Activated CD4-positive, alpha-beta T cell treated with anti-CD3 and anti-CD28 coated beads for 36 hours (primary cell): ENCODE measurements at places on chromosomes 3 and 15.

DNA sequence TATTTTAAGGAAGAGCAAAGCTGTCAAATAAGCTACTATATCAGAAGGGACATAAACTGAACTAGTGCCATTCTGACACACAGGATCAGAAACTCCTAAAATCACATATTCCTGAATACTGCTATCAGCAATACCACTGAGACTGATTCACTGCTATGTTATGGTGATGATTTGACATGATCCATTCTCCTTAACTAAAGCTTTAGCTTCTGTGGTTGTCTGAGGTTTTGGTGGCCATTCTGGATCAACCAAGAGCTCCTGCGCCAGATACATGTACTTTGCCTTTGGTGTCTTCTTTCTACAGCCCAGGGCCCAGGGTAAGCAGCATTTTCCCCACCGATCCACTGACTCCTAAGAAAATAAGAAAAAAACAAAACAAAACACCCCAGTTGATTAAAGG lies 6.7 kb upstream of the GP5 start:
- no peak for DNase-seq

DNA sequence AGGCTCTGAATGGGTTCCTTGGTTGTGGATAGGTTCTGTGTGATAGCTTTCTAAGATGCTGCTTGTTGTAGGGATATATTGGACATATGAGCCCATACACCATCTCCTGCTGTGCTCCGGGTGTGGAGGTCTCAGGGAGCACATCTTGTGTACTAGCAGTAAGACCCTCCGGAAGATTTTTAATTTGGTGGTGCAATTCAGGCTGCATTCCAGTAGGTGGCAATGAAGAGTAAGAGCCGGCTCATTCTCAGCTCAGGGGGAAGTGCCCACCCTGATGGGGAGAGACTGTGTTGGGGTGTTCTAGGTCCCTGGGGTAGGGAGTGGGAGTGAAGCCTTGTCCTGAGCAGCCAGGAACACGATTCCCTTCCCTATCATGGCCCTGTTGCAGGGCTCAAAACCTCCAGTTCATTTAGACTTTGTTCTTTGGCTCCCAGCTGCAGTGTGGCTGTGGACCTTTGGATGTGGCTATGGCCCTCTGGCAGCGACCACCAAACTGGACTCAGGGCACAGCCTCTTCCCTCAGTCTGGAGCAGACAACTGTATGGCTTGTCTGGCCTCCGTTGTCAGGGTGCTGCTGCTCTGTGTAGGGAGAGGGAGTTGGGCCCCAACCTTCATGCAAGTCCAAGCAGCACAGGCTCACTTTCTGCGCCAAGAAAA lies 104.7 kb downstream of the UNC13C start:
- DNase-seq, result peak; percentile 20

- DNase-seq, result no peak
Observed at GRCh38 chr3:134267996-134268395, 17.3 kb upstream of the RYK start.

DNA sequence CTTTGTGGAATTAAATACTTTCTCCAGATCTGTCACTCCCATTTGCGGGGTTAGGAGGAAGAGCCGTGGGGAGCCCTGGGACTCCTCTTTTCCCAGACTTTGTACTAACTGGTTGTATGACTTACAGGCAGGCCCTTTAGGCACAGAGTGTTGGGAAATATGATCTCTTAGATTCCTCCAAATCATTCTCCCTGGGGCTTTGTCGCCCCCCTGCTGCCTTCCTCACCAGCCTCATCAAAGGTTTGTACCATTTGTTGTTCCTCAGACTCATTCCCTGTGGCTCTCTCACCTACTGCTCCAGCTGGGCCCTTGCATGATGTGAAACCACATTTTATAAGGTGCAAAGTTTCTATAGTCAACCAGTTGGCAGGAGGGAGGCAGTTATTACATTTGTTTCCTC lies 56.4 kb downstream of the CRYGS start:
- DNase-seq, result no peak

DNA sequence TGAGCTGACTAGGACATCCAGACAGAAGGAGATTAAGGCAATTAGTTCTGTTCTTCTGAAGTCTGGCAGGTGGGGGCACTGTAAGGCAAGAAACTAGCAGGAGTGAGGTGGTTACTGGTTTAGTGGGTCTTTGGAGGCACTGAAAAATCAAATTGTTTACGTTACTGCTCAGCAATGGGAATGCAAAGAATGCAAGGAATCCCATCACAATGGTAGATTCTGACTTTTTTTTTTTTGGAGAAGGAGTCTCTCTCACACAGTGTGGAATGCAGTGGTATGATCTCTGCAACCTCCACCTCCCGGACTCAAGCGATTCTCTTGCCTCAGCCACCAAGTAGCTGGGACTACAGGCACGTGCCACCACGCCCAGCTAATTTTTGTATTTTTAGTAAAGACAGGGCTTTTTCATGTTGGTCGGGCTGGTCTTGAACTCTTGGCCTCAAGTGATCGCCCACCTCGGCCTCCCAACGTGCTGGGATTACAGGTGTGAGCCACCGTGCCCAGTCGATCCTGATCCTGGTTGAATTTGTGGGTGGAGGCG lies 16.4 kb downstream of the FAM107A start:
- DNase-seq, result peak; percentile 12

GRCh38 chr15:43489191-43489590 lies 3.8 kb downstream of the TP53BP1 start:
- DNase-seq, result no peak

GRCh38 chr3:195893044-195893395 lies 15.3 kb downstream of the TNK2 start:
- no peak for DNase-seq

- DNase-seq, result peak; percentile 46
Observed at GRCh38 chr3:189652042-189652441, 20.9 kb downstream of the TP63 start.

- DNase-seq, result no peak
Observed at GRCh38 chr3:27756877-27757276, 34.8 kb upstream of the EOMES start.

- DNase-seq, result no peak
Observed at GRCh38 chr15:74196175-74196574, 6.4 kb downstream of the STRA6 start.

DNA sequence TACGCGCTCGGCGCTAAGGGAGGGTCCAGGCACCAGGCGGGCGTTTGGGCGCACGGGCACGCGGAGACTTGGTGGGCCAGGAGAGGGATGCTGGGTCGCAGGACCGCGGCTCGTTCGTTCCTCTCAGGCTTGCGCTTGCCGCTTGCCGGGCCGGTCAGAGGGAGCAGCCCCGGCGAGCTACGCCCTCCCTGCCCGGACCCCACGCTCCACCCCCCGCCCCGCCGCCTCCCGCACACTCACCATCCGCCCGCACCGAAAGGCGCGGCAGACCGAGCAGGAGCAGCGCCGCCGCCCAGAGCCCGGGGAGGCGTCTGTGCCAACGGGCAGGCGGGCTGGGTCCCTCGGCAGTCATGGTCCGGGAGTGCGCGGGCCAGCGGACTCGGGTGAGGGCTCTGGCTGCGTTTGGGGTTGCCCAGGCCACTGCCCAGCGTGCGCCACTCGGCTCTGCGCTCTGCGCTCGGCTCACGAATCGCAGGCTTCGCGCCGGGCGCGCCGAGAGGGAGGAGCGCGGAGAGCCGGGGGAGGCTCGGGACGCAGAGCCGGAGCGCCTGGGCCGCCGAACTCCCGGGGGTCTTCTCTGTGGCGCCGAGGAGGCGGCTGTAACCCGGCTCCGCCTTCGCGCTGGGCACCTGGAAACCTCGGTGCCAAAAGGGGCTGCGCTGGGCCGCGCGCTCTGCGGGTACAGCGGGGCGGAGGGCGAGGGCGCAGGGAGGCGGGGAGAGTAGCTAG lies at the start of gene SUSD5:
SUSD5 (minus strand) TSS at position 365 of the 729 bp plus-strand sequence; CDS start at position 352, 13 bp downstream.
- DNase-seq, result peak; percentile 18

DNA sequence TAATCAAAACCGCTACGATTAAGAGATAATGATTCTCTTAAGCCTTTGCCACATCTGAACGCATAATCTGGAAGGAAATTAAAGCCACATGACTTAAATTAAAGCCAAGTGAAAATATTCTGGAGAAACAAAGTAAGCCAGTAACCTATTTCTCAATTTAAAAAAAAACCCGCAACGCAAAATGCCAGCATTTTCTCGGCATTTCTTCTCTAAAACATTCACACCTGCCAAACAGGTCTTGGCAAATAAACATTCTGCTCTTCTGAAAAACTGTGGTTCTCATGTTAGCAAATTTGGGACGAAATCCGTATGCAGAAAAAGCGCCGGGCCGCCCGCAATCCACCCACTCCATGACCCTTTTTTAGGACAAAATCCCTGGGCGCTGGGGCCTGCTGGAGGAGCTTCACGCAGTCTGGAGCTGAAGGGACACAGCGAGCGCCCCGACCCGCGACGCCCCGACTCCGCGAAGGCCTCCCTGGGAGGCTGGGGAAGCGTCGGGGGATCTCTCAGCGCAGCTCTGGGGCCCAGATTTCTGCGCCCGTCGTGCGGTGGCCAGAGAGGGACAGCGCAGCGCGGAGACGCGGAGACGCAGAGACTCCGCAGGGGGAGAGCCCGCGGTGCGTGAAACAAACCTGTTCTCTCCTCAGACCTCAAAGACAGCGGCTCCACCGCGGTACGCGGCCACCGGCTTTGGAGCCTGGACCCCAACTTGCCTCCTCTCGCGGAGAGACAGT lies 471 bp downstream of the NKIRAS1 start:
- no peak for DNase-seq

DNA sequence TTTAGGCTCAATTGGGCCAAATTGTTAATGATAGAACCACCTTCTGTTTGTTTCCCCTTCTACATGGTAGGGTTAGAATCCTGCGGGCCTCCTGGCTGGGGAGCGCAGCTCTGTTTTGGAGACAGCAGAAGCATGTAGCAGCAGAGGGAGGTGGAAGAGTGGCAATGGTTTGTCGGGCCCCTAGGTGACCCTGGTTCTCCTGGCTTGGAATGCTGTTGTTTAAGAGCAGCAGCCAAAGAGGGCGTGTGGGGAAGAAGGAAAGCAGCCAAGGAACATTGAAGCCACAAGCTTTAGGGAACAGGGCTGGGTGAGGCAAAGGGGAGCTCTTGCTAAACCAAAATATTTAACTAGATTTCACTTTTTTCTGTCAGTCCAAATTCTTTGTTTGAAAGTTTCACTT lies 213.7 kb upstream of the NR2E3 start:
- no peak for DNase-seq

DNA sequence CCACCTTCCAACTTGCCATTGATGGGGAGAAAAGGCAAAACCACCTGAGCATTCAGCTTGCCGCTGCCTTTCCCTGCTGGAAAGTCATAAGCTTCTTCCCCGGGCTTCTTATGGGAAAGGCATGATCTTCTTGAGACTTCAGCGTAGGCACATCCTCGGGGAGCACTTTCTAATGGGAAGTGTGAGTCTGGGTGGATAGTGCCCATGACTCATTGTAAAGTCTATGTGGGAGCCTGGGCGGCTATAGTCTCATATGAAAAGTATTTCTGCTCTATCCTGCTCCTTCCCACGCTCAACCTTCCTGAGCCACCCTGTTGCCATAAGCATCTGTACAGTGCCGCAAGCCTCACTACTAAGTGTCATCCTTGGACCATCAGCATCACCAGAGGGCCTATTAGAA lies 309.9 kb upstream of the THBS1 start:
- no peak for DNase-seq

DNA sequence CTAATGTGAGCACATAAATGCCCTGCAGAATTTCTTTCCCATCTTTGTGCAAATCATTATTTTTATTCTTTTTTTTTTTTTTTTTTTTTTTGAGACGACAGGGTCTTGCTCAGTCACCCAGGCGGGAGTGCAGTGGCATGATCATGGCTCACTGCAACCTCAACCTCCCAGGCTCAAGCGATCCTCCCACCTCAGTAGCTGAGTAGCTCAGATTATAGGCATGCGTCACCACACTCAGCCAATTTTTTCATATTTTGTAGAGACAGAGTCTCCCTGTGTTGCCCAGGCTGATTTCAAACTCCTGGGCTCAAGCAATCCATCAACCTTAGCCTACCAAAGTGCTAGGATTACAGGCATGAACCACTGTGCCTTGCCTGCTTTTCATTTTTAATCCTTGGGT lies 22.9 kb downstream of the DAG1 start:
- no peak for DNase-seq
